ENCODE measurements at places on chromosomes 4 and X.

- no peak for DNase-seq
These were observed 169.9 kb downstream of the ASMT start for GRCh38 chrX:1784773-1785172.

GRCh38 chrX:155028129-155028528 lies 1.5 kb downstream of the FUNDC2 start:
- no peak for DNase-seq

DNA sequence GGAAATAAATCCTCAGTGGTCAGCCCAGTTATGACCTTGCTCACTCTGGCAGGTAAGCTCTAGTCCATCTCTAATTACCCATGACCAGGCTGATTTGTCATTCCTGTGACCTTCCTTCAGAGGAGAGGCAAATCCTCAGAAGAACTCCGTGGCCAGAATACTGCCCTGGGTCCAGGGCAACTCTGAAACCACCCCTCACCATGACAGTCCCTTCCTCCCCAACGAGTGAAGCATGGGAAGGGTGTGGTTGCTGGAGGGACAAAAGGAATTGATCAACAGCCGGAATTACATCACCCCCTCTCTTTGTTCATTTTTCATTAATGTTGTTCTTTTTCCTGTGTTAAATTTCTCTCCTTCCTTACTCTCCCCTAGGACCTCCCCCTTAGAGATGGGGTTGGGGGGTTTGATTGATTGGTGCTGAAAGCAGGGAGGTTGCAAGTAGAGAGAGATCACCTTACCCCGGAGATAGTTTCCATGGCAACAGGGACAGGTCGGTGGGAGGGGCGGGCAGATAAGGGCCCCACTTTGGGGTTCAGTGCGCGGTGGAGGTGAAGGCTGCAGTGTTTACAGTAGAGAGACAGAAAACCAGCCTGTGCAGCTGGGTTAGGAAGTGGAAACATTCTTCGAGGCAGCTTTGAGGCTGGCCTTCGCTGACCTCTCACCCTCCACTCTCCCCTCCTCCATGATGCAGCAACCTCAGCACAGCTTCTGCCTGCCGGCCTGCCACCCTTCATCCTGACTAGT lies 647.4 kb downstream of the BCOR start:
- no peak for DNase-seq

DNA sequence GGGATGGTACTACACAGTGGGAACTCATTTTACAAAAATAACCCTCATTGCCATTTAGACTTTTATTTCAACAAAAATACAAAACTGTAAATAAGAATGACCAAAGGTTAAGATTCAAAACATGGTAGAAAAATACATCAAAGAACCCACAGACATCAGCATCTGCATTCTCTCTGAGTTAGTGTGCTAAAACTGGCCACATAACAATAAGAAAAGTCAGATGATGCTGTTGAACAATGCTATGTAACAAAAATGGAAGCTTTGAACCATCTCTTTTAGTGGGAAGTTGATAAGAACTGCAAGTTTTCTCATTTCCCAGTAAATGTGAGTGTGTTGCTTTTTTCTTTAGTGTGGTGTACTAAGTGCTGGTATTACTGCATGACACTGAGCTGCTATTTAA lies 888.4 kb upstream of the EPHA5 start:
- DNase-seq = no peak

GRCh38 chr4:161573836-161574235 lies 590.0 kb downstream of the FSTL5 start:
- DNase-seq = peak; percentile 34

- no peak for DNase-seq
These were observed 1901.3 kb upstream of the TENM3 start for GRCh38 chr4:180341926-180342325.

- DNase-seq = no peak
These were observed 1699.2 kb upstream of the IGFBP7 start for GRCh38 chr4:58809366-58809765.

- no peak for DNase-seq
These were observed 37.9 kb upstream of the STOX2 start for GRCh38 chr4:183867247-183867646.

- DNase-seq = no peak
These were observed 40.5 kb downstream of the CEP44 start for GRCh38 chr4:174324236-174324635.

DNA sequence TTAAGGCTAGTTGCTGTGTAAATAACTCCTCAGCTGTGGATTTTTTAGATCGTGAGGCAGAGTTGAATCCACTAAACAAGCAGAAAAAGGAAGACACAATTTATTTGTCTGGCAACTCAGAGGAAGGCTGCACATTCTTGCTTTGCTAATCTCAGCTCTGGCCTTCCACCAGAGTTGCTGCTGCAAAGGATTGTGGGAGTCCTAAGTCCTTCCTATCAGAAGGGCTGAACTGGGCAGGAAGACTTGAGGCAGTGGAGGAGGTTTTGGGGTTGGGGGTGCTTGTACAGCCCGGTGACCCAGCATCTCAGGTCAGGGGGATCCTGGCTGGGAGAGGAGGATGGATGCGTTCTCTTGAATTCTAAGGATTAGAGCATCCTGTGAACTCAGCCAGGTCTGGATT lies 11.0 kb upstream of the VSIG1 start:
- DNase-seq = no peak

DNA sequence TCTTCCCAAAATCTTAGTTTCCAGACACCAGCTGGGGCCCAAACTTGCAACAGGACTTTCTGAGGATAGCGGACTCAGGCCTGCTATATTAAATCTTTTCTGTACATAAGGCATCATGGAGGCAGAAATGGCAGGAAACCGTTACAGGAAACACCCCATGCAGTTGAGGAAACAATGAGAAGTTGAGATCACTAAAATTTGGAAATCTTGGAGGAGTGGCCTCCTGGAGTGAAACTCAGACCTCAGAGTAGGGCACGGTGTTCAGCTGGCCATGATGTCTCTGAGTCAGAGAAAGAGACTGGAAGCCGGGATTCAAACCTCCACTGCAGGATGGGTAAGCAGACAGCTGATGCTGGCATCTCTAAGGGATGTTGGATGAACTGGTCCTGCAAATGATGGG lies 372.6 kb upstream of the CTSO start:
- DNase-seq = no peak

DNA sequence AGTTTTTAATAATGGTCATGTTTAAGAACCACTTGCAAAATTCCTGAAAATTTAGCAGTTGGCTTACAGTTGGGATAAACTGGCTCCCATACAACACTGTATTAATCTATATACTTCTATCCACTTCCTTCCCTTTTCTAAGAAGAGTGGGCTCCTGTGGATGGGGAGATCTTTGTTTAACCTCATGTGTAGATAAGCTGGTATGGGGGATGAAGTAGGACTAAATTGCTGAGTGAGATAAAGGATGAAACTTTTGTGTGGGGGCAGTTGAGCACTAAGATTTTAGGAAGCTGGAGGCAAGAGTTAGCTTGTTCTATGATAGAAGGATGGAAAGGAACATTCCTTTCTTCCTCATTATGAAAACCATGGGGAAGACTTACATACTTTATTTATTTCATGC lies 54.6 kb upstream of the ATP8A1 start:
- no peak for DNase-seq

DNA sequence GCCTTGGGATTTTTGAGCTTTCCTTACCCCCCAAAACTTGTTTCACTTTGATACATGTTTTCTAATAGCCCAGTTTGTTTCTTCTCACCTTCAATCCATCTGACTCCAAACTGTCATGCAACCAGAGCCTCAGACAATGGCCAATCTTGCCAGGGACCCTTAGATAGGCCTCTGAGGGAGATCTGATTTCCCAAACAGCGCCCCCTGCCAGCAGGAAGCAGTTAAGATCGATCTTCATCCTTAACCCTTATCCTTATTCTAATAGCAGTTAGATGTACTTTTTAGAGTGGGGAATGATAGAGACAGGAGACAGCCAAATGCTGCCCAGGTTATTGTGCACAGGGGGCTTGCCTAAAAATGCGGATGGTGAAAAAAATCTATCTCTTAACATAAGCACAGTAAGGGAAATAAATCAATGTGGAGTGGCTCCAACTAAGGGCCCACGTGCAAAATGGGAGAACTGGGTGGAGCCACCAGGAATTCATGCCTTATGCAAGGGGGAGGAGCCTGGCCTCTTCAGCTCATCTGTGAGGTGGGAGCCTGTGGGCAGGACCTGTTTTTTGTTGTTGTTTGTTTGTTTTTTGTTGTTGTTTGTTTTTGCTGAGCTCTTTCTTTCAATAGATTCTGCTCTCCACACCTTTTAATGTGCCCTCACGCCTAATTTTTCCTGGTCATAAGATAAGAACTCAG lies 833.6 kb upstream of the AGA start:
- DNase-seq = no peak

GRCh38 chr4:92100975-92101374 lies 202.8 kb upstream of the GRID2 start:
- DNase-seq = no peak

- no peak for DNase-seq
These were observed 7.8 kb downstream of the CASP3 start for GRCh38 chr4:184641451-184641850.

DNA sequence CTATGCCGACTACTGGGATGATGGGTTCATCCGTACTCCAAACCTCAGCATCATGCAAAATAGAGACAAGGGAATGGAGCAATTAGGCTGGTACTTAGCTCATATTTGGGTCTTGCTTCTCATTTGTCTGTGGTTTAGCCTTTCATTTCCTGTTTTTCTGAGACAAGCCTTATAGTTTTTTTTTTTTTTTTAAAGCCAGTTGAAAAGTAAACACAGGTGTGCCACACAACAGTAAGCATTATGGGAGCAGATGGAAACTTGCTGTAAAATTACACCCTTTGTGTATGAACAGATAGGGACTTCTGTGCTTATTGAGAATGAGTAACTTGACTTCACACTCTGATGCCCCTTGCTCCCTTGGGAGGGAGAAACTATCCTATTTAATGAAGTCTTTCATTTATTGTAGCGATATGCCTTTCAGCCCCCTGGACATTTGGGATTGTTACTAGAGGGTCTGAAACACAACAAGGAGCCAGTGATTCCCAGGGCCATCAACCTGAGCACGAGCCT lies 13.7 kb downstream of the RASSF6 start:
- peak; percentile 57 for DNase-seq

DNA sequence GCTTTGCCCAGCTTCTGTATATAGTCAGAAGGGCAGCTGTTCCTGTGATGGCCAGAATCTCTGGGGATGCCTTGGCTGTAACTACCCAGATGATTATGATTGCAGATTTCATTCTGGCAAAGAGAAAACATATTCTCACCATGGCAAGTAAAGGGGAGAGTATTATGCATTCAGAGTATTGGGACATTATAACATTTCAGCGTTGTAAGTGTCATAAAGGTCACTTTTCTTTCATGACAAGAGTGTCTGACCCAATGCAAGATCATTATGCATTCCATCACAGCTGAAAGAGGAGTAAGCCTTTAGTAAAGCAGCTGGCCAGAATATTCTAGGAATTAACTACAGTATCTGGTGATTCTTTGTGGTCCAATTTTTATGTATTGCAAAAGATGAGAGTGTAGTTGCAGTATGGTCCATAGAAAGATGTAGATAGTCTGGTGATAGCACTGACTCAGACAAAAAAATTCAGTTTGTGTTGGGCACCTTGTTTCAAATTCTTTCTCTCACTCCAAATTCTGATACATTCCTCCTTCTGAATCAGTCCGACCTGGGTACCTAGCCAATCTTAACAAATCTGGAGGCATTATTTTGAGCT lies 2366.3 kb downstream of the PCDH7 start:
- DNase-seq = no peak

- no peak for DNase-seq
These were observed 30.8 kb upstream of the NDP start for GRCh38 chrX:44003975-44004374.

DNA sequence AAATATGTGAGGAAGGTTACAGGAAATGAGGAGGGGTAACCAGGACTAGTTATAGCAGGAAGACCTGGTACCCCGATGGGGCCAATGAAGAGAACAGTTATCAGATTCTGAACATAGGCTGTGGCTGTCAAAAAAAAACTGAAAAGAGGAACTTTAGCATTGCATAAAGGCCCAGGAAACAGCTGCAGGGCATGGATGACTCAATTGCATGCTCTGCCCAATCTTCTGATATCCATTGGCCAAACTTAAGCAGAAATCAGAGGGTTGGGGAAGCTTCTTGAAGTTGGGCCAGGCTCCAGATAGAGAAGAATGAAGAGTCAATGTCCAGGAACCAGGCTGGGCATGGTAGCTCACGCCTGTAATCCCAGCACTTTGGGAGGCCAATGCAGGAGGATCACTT lies 1222.4 kb upstream of the PRKX start:
- DNase-seq = no peak

DNA sequence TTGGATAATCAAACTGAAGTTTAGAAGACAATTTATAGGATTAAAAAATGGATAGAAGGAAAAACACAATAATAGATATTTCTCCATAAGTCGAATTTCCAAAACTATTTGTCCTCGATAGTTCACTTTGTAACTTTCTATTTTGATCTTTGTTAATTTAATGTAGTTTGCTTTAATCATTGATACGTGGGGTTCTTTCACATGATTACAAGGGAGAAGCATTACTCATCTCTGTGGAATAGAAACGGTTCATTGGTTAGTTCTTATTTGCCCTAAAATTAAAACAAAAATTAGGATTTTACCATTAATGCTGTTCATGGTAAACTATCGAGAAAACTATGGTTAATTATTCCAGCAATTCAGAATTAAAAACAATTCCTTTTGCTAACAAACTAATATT lies 2.1 kb downstream of the TET2 start:
- no peak for DNase-seq

DNA sequence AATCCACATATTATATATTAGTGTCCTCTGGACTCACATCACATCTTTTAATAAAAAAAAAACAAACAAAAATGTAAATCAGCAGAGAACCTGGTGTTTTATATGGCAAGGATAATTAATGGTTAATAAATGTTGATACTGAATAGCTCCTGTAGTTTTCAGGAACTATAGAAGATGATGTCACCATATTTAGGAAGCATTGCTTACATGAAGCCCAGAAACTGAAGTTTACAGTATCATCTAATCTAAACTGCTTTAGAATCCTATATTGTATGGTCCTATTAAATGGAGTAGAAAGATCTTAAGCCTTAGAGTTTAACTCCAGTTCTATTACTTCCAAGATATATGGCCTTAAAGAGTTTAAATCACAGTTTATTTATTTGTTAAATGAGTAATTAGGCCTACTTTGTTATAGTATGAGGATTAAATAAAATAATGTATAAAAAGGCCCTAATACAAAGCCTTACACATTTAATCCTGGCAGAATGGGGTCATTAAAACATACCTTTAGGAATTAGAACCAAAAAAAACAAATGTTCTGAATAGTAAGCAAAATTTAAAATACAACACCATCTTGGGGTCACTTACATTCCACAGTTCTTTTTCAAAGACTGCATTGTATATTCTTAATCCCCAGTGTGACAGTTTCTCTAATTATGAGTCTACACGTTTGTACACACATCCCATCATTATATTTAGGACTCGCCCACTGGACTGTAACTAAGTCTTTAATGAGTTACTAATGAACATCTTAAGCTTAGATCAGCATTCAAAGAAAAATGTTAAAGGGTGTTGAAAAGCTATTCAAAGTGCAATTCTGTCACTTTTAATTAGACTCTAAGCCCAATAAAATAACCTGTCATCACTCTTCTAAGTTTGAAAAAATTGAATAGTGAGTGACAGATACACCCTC lies 305.9 kb downstream of the ADGRL3 start:
- DNase-seq = no peak
